ENCODE measurements at places on chromosomes 5 and 9.

GRCh38 chr5:16589658-16590057 lies 27.1 kb downstream of the RETREG1 start:
- DNase-seq = no peak

DNA sequence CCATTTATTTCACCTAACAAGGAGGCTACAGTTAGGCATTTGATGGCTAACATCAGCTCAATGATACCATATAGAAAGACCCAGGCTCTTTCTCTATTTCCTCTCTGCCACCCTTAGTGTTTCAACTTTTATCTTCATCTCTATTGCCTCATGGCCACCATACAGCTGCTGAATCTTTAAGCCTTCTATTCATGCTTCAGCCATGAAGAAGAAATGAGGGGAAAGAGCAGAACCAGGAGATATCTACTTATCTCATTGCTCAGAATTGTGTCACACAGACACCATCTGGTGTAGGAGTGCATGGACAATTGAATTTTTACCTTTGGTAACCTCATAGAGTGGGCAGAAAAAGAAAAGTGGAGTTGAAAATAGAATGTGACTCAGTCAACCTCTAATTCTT lies 6.7 kb downstream of the GAPT start:
- no peak for DNase-seq

DNA sequence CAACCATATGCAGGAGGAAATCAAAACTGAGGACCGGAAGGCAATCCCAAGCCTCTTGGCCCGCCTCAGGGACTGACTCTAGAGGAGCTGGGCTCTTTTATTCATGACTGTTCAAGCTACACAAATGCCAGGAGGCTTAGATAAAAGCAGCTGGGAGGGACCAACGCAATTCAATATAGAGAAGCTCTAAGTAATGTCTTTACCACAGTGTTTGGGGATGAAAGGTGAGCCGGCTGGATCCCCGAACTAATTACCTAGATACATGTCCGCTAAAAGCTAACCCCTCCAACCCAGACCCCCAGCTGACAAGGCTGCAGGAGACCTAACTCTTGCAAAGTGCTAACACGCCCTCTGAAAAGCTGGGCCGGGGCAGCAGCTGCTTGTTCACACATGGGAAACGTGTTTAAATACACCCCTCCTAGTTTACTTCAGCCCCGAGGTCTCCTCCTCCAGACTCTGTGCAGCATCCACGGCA lies 67.5 kb downstream of the TLE1 start:
- no peak for DNase-seq

DNA sequence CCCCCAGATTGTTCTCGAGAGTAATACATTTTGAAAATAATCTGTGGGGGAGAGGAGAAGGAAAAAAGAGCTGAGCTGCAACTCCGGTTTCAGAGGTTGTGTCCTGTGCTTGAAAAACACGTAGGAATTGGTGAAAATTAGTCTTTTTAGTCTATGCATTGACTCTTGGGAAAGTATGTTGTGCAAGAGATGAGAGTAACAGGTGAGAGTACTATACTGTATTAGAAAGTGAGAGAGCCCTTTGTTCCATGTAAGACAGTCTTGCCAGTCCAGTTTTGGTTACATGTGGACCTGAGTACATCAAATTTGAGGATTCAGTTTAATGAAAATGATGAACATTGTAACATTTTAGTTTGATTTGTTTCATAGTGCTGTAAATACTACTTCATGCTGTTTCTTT lies 27.8 kb downstream of the ERBIN start:
- no peak for DNase-seq

GRCh38 chr9:130946766-130947617 lies 7.9 kb upstream of the FIBCD1 start:
- no peak for DNase-seq

GRCh38 chr9:37037503-37038301 lies 3.6 kb upstream of the PAX5 start:
- no peak for DNase-seq

- DNase-seq = no peak
Observed at GRCh38 chr9:87704342-87704741, 21.6 kb upstream of the CTSL start.

GRCh38 chr5:127085796-127086195 lies 12.5 kb upstream of the C5orf63 start:
- DNase-seq = no peak

DNA sequence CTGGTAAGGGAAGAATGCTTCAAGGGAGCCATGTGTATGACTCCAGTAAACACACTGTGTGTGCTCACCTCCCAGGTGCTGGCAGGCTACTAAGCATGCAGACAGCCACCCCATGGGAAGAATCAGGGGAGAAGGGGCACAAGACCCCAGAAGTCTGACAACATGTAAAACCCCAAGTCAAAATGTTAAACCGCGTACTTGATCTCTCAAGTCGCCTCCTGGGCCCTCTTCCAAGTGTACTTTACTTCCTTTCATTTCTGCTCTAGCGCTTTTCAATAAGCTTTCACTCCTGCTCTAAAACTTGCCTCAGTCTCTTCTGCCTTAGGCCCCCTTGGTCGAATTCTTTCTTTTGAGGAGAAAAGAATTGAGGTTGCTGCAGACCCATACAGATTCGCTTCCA lies 31.3 kb downstream of the DAPK1 start:
- no peak for DNase-seq

- DNase-seq = no peak
Observed at GRCh38 chr5:111083323-111083722, 8.8 kb upstream of the WDR36 start.

DNA sequence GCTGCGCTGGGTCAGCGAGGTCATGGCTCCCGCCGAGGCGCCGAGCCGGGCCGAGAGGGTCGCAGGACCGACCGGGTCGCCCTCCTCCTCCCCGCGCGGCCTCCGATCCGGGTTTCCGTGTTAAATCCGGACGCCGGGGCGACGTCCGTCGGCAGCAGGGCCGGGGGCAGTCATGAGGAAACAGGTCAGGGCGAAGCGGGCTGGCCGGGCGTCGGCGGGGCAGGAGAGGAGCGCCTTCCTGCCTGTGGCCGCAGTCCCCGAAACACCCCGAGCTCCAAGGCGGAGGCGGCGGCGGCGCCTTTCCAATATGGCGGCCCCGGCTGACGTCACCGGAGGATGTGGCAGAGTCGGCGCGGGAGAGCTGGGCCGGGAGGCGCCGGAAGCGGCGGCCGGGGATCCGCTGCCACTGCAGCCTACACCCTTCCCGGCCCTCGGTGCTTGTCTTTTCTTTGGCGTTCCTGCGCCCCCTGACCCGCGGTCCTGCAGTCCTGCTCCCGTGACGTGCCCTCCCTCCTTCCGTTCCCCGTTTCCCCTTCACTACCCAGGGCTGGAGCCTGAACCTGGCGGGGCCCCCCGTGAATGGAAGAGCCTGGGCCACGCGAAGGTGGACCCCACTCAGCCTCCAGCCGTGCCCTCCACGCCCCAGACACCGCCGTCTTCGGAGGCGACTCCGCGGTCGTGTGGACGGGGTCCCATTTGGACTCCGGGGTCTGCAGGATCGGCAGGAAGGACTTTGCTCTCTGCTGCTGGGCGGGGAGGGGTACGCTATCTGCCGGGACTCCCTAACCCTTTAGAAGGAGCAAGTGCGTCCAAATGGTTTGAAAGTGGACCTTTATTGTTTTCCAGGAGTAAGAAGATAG lies at the start of gene GOLPH3:
GOLPH3 (minus strand) TSS at position 309 of the 860 bp plus-strand sequence; CDS start at position 24, 285 bp downstream.
- peak; percentile 88 for DNase-seq

GRCh38 chr5:775961-776861 lies 8.3 kb downstream of the ZDHHC11B start:
- DNase-seq = no peak

DNA sequence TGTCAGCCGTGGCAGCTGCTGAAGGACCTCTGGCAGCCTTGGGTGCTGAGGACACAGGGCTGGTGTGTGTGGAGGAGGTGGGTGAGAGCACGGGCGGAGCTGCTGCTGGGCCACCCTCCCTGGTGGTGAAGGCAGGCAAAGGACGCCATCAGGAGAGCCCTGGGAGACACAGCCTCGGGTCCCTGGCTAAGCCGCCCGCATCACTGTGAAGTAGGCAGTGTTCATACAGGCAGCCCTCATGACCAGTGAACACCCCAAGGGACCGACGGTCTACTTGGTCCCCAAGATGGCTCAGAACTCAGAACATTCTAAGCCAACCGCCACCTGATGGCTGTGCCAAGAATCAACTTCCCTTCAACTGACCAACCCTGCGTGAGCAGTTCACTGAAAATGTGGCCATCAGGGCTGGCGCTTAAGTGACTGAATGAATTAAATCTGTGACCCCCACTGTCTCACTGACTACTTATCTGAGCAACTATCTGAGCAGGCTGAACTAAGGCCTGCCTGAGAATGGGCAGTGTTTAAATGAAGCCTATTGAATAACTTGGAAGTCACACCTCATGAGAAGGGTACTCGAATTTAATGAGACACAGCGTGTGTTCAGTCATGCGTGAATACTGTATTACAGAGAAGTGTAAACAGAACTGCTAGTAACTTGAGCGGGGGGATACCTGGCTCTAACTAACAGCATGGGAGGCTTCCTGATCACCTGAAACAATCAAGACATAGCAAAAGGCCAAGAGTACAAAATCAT lies 54.7 kb upstream of the SIMC1 start:
- DNase-seq = no peak

DNA sequence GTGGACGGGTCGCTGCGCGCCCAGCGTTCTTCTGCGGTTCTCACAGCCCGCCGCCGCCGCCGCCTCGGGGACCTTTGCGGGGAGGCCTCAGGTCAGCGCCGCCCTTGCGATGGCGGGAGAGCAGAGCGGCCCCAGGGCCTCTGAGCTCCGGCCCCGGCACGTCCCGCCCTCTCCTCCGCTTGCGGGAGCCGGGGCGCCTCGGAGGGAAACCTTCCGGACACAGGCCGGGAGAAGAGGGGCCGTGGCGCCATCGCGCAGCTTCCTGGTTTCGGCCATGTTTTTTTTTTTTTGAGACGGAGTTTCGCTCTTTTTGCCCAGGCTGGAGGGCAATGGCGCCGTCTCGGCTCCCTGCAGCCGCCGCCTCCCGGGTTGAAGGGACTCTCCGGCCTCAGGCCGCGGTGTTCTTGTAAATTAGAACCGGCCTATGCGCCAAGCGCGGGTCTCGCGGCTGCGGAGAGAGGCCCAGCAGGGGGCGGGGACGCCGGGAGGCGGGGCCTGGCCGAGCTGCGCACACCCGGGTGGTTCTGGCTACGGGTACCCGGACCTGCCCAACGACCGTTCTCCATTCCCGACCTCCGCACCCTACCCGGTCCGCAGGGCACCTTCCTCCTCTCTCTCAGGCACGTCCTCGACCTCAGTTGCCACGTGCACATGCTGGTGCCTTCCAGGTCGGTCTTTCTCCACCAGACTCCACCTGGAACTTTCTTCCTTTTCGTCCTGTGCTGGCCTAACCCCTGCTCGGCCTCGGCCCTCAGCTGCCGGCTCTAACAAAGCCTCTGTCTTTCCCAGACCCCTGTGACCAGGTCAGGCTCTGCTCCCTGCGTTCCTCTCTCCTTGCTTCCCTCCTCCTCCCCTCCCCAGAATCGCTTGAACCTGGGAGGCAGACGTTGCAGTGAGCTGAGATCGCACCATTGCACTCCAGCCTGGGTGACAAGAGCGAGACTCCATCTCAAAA lies 28.8 kb upstream of the MGAT1 start:
- peak; percentile 82 for DNase-seq

DNA sequence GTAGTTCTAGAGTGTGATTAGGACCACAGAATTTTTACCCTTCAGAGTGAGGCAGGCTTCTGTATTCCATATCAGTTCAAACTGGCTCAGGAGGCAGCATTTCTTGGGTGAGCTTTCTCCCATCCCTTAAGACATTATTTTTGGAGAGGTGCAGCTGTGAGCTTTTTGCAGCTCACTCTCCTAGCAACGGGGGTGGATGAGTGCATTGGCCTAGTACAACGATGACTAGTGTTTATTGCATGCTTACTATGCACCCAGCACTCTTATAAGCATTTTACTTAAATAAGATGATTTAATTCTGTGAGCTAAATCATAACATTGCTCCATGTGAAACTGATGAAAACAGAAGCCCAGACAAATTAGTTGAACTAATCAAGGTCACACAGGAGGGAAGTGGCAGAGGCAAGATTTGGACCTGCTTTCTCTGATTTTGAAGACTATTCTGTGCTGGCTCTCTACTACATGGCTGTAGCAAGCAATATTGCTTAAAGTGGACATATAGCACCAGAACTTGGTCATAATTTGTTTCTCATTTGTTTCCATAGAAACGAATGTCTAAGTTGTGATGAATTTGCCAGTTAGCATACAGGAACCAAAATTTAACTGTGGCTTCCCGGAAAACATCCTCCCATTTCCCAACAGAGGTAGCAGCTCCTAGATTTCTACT lies 372.1 kb upstream of the RIOK2 start:
- DNase-seq = no peak

DNA sequence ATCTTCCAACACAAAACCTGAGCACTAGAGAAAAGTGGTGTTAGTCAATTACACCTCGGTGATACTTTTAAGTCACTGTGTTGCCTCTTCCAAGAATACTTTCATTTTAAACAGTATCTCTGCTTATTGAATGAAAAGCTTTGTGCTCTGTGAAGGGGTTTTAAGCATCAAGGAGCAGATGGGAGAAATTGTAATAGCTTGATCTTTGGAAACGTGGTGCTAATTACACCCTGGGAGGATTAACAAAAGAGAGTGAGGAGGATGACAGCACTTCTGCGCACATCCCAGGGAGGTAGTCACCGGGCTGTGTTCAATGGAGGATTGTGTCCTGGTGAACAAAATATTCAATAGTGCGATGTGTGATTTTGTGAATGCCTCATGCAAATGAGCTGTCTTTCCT lies 477.4 kb upstream of the ADAMTS16 start:
- DNase-seq = no peak

DNA sequence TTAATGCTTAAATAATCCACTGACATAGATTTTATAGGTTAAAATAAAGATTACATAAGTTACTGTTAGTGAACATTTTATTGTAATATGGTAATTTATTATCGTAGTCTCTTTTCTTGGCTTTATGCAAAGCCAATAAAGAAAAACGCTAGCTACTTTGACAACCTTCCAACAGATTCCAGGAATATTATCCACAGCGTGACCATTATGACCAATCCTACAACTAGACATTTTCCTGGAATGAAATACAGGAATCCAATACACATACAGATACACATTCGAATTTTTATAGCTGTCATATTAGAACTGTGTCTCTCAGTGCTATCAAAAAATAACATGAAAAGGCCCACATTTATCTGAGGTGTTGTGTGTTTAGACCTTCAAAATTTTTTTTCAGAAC lies 13.1 kb downstream of the RPS23 start:
- DNase-seq = no peak

- no peak for DNase-seq
Observed at GRCh38 chr5:167993771-167994170, 297.7 kb upstream of the WWC1 start.

DNA sequence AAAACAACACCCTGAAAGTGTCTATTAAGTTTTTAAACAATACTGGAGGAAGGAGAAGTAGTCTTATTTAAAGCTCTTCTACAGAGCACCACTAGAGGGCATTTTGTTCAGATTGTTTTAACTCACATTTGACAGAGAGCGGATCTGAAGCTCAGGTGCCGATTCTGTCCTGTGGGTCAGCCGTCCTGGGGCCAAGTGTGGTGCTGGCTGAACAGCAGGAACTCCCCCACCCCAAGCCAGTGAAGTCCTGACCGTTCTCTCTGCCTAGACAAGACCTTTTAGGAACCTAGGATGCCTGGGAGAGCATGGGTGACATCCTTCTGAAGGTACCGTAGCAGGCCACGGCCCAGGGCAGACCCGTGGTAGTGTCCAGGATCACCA lies 3.9 kb downstream of the EXOC3 start:
- DNase-seq = no peak
